Calu3 (cell line): ENCODE measurements at places on chromosomes 2 and 18. TPM values are rescaled to one million over a fixed set of nuclear protein-coding genes. Genes with fewer than 3 reads are reported as not detected.

GRCh38 chr2:45885171-45885621 is 233.7 kb downstream of the PRKCE start:
- DNase-seq, result no peak

DNA sequence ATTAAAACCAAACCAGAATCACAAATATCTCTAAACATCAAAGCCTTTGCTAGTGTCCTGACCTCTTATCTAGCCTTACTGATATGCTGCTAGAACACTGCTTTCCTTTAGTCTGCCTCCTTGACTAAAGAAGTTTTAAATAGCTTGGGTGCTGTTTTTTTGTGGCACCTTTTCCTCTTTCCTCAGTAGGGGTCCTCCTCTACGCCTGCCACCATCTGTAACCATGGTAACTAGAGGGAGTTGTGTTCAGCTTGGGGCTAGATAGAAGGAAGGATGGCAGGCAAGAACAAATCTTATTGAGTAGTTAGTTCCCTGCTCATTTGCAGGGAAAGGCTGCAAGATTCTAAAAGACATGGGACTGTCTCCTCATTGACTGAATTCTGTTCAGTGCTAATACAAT is 86.0 kb downstream of the TAF4B start:
- DNase-seq, result no peak

DNA sequence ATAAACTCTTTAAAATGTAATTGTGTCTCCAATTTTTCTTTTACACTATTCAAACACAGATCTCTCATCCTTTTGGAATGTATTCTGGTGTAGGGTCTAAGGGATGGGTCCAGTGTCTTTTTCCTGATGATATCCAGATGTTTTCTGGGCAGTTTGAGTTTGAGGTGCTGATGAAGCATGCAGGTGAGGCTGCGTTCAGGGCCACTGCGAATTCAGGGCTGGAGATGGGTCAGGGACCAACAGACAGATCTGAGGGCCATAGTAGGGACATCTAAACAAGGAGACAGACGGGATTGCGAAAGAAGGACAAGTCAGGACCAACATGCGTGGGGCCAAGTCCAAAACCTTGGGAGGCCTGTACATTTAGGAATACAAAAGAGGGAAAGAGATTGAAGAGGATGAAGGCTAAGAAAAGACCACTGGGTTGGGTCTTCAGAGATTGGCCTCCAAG is 70.2 kb downstream of the ACAA2 start:
- no peak for DNase-seq

DNA sequence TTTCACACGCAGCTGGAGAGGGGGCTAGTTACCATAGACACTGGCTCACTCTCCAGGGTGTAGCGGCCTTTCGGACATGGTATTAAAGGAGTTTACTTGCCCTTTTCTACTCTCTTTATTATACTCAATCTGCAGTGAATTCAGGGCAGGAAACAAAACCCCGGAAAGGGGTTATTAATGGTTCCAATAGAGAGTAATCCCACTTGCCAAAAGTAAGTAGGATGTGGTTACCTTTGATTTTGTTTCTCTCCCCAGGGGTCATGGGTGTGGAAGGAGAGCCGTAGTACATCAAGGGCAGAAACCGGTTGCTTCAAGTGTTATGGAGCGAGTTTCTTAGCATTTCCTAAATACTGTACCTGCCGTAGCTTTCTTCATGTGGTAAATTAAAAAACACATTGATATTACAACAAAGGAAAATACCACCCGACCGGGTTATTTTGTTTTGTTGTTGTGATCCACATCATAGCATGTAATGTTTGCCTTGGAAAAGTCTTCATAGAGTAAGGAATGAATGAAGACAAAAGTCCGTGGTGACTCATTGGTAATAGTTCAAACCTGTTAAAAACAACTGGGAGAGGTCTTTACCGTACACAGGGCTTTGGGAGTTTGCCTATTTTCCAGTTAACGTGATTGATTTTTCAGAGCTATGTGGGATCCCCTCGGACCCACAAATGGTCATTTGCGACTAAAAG is 71.5 kb downstream of the SLC4A3 start:
- no peak for DNase-seq

GRCh38 chr18:33666915-33667314 is 88.9 kb downstream of the ASXL3 start:
- no peak for DNase-seq

DNA sequence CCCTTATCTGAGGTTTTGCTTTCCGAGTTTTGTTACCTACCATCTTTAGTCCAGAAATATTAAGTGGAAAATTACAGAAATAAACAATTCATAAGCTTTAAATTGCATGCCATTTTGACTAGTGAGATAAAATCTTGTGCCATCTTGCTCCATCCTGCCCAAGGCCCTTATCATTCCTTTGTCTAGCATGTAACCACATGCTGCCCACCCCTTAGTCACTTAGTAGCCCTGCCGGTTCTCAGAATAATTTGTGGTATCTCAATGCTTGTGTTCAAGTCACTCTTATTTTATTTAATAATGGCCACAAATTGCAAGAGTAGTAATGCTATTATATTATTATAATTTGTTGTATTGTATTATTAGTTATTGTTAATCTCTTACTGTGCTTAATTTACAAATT is 36.8 kb upstream of the VPS54 start:
- DNase-seq, result no peak

GRCh38 chr2:131425231-131425941 is 50.5 kb upstream of the TUBA3D start:
- DNase-seq, result no peak

DNA sequence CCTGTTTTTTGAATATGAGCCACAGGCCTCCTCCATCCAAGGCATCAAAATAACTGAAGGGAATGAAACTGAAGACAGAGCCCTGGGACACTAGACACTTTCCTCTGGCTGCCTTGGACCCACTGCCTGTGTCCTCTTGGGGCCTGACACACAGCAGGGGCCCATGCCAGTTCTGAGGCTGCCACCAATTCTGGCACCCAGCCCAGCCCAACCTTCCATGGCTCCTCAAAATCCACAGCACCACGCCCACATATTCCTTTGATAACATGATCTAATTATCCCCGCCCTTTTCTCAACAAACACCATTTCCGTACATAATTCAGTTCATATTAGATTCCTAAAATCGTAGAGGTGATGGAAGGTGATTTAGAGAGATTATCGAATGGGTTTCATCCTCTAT is 64.2 kb downstream of the EMX1 start:
- DNase-seq, result no peak

GRCh38 chr2:102504833-102505232 is 31.8 kb downstream of the SLC9A4 start:
- DNase-seq, result no peak

GRCh38 chr18:23706971-23707640 is 17.9 kb downstream of the LAMA3 start:
- no peak for DNase-seq

- no peak for DNase-seq
These were observed 870.2 kb downstream of the CBLN2 start for GRCh38 chr18:71673954-71674353.

- no peak for DNase-seq
These were observed 585 bp upstream of the ANAPC1 start for GRCh38 chr2:111884592-111884964.

DNA sequence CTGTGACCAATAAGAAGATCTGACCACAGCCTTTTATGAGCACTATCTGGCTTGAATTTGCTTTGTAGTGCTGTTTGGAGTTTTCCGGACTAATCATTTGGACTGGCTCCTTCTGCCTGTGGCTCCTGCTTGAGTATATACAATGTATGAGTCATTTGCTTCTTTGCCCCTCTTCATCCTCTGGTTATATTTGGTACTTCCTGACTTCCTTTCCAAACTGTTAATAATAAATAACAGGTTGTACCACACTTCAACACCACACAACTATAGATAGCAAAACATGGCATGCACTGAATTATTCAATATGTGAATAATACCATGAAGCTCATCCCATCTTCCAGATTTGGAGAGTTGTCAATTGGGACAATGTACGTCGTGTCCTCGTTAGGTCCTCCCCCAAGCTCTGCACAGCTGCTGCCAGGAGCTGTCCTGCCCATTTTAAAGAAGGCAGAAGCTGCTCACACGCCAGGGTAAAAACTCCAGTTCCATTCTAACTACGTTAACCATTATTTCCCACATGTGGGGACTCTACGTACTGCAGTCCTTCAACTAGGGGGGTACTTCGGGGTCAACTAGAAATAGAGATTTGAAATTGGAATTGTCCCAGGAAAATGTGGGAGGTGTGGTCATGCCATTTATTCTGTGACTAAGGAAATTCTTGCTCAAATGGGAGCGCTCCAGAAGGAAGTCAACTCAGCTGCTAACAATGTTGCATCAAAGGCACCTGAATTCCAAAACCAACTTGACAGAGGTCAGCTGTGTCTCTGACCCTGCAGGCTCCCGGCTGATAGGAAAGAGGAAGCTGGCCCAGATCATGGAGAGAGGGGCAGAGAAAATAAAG is 38.1 kb downstream of the ST8SIA5 start:
- DNase-seq, result no peak

DNA sequence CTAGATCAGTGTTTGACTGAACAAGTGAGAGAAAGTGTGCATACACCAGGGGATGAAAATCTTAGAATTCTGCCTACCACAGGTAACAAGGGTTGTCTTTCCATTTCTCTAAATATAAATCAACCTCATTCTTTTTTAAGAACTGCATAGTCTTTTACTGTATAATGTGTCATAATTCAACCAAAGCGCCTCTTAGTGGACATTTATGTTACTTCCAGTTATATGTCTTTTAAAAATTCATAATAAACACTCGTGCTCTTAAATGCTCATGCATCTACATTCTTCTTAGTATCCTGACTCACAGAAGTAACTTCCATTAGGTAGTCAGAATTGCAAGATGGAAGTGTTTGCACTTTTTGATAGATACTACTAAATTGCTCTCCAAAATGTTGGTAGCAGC is 76.2 kb downstream of the CHRNA1 start:
- DNase-seq, result no peak

GRCh38 chr2:177221534-177221933 is 8.9 kb downstream of the HNRNPA3 start:
- no peak for DNase-seq

DNA sequence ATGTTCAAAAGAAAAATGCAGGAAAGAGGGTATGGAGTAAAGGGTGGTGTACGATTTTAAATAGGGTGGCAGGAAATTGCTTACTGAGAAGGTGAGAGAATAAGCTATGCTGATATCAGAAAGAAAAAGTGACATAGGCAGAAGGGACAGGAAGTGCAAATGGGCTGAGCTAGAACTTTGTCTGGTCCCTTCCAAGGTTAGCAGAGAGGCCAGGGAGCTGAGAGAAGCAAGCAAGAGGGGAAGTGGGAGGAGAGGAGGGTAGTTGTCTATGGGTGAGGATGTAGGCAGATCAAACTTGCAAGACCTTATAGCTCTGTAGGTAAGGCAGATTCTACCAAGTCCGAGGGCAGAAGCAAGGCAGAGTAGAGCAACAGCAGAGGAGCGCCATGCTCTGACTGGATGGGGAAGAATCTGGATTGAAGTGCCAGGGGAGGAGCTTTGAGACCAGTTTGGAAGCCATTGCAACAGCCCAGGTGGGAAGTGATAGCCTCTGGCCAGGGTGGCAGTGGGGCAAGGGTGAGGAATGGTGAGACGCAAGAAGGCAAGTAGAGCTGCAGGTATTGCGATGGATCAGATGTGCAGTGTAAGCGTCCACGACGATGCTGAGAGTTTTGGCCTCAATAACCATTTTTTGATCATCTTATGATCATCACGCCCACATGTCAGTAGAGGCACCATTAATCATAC is 134.4 kb upstream of the APCDD1 start:
- DNase-seq, result no peak

GRCh38 chr2:223915071-223915470 is 30.1 kb downstream of the WDFY1 start:
- no peak for DNase-seq

GRCh38 chr18:11987527-11987926 is 6.2 kb downstream of the IMPA2 start:
- no peak for DNase-seq

Gene TSPYL6
- total RNA-seq, result not detected in 2 replicates

Gene DCDC2C
- total RNA-seq, result not detected in 2 replicates

Gene SPP2
- not detected in 2 replicates for total RNA-seq

Gene IL36G
- total RNA-seq, result 0.38 TPM in 1 of 2 replicates, not detected in the other

Gene MARCHF7
- 74.8 and 81.9 TPM in 2 replicates for total RNA-seq

Gene MZT2B
- 230 and 265 TPM in 2 replicates for total RNA-seq

Gene OTOS
- not detected in 2 replicates for total RNA-seq
